ENCODE measurements at places on chromosomes 7 and 10.

GRCh38 chr7:32158751-32159745 is 88.8 kb upstream of the PDE1C start:
- no peak for DNase-seq

DNA sequence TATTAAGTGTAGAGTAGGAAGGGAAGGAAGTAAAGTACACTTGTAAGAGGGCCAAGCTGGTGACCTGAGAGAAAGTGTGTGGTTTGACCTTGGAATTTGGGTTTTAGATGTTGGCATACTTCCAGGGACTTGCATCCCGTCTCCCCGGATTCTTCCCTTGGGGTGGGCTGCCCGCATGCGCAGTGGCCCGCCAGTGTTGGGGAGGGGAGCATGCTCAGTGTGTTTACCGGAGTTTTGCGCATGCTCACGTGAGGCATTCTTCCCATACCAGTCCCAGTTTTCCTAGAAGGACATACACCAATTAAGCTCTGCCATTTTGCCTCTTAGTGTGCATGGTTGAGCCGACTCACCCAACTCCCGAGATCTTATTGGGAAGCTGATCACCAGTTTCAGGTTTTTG is 9.4 kb downstream of the PDSS1 start:
- no peak for DNase-seq

DNA sequence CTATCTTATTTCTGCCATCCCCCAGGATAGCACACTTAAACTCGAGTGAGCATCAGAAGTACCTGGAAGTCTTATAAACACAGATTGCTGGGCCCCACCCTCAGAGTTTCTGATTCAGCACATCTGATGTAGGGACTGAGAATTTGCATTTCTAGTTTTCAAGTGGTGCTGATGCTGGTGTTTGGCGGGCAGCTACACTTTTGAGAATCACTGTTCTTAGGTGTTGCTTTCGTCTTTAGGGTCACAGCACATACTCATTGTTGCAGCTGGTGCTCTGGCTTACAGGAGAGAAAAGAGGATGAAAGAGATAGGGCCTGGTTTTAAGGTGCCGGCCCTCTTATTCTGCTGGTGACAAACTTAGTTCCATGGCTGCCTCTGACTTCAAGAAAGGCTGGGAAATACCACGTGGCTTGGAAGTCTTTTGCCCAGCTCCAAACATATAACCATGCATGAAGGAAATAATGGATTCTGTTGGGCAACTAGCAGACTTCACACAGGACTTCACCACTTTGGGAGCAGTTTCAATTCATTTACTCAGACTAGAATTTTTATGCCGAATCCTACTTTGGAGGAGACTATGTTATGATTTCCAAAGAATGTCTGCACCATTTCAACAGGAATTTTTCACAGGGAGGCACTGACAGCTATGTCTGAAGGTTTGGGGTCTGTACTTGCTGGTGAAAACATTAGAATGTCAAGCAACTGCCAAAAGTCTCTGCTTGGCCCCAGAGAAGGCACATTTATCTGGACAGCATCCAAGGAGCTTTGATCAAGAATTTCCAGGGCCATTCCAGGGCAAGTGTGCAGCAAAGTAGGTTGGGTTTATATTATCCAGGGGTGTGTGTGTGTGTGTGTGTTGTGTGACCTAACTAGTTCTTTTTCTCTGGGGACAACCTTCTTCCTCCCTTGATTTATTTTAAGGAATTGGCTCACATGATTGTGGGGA is 6.9 kb upstream of the MINDY4 start:
- DNase-seq: no peak

GRCh38 chr7:29596593-29597178 is 33.1 kb downstream of the PRR15 start:
- no peak for DNase-seq

DNA sequence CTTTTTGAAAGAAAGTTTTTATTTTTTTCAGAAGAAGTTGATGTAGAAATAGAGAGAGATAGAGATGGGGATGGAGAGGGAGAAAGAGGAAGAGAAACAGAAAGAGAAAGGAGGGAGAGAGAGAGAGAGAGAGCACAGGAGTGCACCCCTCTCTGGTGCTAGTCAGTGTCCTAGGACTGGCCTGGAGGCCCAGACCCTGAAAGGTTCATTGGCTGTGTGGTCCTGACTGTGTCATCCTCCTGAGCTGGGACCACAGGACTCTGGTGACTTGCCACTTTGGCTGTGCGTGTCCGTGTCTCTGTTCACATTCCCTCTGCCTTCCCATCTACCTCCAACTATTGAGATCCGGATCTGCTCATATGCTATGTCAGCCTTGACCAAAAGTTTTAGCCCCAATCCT is 62.1 kb upstream of the SHH start:
- DNase-seq: no peak

- no peak for DNase-seq
Measured at GRCh38 chr7:115005953-115006352, 84.1 kb downstream of the MDFIC start.

DNA sequence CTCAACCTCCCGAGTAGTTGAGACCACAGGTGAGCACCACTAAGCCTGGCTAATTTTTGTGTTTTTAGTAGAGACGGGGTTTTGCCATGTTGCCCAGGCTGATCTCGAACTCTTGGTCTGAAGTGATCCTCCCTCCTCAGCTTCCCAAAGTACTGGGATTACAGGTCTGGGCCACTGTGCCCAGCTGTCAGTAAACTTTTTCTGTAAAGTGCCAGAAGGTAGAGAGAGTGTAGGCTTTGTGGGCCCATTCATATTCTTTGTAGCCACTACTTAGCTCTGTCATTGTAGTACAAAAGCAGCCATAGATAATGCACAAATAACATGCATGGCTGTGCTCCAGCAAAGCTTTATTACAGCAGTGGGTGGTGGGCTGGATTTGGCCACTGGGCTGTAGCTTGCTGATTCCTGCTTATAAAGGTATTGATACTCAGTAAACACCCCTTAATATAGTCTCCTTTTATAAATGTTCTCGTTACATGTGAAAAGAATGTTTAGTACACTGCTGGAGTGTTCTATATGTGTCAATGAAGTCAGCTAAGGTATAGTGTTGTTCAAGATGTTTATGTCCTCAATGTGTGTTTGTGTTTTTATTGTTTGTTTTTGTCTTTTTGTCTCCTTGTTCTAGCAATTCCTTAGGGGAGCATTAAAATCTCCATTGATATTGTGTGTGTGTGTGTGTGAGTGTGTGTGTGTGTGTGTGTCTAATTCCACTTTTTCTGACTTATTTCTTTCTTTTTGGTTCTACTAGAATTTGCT is 644.7 kb upstream of the DPP6 start:
- DNase-seq: no peak

DNA sequence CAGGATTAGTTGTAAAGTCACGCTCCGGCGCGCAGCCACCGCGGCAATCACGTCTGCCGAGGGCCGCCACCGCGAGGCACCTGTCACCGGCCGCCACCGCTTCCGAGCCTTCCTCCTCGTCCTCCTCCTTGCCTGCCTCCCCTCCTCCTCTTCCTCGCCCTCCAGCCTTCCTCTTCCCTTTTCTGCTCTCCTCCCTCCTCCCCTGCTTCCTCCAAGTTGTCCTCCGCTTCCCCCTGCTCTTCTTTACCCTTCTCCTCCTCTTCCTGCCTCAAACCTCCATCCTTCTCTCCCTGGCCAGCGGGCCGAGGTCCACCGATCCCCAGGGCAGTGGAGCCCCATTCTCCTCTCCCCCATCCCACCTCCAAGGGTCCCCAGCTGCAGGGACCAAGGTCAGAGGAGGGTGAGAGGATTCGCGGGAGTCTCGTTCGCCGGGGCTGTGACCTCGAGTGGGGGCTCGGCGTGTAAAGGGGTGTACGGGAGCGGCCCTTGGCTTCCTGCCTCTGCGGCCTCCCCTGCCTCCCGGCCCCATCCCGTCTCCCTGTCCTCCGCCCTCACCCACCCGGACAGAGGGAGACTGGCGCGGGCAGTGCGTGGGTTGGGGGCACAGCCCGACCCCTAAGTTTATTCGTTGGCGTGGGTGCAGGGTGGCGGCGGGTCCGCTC is 89.5 kb upstream of the PAX2 start:
- DNase-seq: no peak

DNA sequence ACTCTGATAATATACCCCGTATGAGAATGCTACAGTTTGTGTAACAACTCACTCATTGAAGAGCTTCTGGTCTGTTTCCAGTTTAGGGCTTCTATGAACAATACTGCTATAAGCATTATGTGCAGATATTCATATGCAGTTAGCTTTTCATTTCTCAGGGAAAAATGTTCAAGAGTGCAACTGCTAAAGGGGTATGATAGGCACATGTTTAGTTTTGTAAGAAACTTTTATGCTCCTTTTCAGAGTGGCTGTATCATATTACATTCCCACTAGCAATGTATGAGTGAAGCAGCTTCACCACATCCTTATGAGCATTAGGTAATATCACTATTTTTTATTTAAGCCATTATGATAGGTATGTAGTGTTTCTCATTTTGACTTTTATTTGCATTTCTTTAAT is 182.6 kb upstream of the CXCL12 start:
- DNase-seq: no peak

GRCh38 chr7:118590107-118590506 is 365.6 kb downstream of the ANKRD7 start:
- no peak for DNase-seq

- DNase-seq: no peak
Measured at GRCh38 chr7:154937837-154938236, 65.1 kb downstream of the PAXIP1 start.

All from SW 1271 (cell line).